ENCODE measurements at places on chromosomes 12 and 14.

- no peak for DNase-seq
These were observed 35.5 kb downstream of the CPSF6 start for GRCh38 chr12:69274861-69275260.

- no peak for DNase-seq
These were observed 70.7 kb upstream of the DDX11 start for GRCh38 chr12:31002999-31003398.

DNA sequence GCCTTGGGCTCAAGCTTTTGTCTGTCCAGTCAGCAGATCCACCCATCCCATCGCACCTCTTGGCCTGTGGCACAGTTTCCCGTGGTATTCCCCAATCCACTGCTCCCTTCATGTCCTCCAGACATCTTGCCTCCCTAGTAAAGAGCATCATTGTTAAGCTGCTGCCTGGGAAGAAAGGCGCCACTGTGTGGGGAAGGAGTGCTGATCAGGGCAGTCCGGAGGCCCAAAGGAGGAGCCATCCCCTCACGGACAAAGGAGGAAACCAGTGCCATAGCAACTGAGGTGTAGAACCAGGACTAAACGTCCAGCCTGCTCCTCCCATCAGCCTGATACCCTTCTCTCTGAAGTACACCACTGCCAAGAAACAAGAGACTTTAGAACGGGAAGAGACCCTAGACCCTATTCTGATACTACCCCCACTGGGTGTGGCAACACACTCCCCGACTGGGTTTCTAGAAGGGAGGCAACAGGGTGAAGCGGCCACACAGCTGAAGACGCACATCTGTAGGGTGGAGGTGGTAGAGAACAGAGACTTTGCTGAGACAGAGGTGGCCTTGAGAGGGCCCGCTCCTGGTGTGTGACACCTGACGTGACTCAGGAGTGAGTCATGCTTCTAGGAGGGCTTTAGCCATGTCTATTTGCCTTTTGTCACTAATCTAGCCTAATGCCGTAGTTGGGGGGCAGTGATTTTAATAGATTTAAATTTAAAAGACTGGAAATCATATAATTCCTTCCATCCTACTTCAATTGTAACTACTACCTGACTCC, 185.0 kb downstream of the DPF3 start:
- no peak for DNase-seq

GRCh38 chr14:98564006-98564405, 708.0 kb downstream of the BCL11B start:
- DNase-seq, result no peak

DNA sequence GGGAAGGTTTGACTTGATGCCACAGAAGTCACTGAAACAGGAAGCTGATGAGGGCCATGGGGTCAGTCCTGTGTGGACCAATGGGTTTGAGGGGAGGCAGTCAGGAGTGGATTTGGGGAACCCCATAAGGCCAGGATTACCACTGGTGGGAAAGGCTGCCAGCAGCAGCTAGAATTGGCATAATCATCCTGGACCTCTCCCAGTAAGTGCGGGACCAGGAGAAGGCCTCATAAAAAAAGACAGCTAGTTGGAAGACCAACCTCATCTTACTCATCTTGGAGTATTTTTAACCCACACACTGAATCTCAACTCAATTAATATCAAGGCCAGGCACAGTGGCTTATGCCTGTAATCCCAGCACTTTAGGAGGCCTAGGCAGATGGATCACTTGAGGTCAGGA, 22.7 kb downstream of the TBX3 start:
- no peak for DNase-seq

- DNase-seq, result no peak
These were observed 108.2 kb downstream of the SCN8A start for GRCh38 chr12:51699219-51699618.

GRCh38 chr12:88472248-88472647, 108.0 kb downstream of the KITLG start:
- DNase-seq, result no peak

DNA sequence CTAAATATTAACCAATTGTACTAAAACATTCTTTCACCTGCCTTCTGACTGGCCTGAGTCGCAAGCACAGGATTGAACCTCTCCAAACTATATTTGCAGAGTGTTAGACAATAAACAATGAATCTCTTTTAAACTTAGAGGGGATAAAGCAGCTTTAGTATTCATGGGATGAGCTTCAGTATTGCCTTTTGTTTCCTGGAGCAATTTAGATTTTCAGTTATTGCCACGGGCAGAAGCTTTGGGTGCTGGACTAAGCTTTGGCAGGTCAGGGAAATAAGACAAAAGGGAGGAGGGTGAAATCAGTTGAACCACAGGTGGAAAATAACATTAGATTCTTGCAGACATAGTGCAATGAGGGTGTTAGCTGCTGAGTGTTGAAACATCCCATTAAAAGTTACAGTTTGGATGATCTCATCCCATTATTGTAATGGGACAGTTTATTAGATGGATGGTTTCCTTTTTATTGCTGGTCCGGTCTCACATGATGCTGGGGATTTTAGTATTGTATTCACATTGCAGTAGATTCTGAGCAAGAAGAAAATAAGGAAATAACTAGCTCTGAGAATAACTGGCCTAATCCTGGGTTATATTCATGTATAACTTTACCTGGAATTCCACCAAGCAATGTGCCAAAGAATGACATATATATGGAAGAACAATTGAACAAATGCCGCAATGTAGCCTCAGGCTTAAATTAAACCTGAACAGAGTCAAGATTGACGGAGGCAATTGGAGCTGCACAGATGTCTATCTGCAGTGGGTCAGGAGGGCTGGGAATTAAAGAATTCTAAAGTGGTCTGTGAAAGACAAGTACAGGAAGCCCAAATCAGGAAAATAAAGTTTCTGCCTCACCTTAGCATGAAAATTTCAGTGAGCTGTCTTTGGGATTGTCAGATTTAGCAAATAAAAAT, 1092.8 kb upstream of the SEL1L start:
- no peak for DNase-seq

GRCh38 chr12:62724947-62725451, 210.0 kb downstream of the PPM1H start:
- DNase-seq, result no peak

DNA sequence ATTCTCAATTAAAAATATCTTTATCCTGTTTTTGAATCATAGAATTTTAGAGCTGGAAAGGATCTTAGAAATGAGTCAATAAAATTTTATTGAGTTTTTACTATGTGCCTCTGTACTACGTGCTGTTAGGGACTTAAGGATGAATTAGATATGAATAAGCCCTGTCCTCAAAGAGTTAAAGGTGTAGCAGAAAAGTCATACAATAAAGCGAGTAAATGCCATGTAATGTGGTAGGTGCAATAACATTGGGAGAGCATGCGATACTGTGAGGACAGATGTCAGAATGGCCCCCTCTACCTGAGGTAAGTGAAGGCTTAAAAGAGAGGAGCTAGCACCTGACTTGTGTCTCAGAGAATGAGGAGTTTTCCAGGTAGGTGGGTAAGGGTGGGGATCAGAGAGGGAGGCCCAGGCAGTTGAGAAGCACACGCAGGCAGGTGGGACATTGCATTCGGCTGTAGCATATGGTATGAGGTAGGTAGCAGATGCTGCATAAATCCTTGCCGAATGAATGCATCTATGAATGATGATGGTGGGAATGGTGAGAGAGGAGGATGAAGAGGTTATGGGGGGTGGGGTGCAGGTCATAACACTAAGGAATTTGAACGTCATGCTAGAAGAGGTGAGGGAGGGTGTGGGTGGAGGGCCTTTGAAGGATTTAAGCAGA, 35.4 kb upstream of the ATP23 start:
- no peak for DNase-seq

DNA sequence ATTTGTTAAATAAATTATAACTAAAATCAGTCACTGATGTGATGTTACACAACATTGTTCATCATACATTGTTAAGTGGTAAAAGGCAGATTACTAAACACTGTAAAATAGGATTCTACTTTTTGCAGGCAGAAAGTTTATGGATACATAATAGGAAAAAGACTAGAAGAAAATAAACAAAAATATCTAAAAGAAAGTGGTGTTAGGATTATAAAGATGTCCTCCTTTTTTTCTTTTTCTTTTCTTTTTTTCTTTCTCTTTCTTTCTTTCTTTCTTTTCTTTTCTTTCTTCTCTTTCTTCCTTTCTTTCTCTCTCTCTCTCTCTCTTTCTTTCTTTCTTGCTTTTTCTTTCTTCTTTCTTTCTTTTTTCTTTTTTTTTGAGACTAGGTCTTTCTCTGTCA, 39.6 kb upstream of the HELB start:
- no peak for DNase-seq

DNA sequence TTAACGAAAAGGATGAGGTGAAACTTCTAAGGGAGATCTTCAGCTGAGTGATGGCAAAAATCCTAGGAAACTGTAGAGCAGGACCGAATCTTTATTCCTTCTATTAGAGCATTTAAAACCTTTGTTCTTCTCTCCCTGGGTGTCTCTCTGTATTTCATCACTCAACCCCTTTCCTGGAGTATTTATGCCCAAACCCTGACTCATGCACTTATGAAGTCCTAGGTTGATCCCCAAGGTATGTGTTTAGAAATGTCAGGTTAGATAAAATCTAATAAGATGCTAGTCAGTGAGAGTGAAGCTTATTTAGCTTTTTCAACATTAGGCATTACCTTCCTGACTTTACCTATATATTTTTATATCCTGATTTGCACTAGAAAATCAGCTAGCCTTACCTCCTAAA, 239.8 kb upstream of the NPAS3 start:
- no peak for DNase-seq

- no peak for DNase-seq
These were observed 141.8 kb upstream of the RASSF8 start for GRCh38 chr12:25816637-25817036.

DNA sequence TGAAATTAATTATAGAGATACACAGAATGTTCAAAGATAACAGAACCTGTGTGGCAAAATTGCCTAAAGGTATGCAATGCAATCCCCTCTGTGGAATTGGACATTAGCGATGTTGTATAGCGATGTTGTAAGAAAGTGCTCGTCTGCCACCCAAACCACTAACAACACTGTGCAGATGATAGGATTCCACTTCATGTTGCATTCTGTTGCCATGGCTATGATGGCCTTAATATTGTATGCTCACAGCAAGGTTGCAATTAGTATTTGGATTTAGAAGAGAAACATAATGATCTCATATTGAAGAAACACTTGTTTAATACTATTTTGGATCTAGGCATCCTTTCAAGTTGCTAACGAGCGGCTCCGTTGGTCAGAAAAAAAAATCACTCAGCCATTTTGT, 260.3 kb downstream of the BCAT1 start:
- no peak for DNase-seq

- DNase-seq, result peak; percentile 61
These were observed 43.4 kb downstream of the RNF34 start for GRCh38 chr12:121443193-121443870.

DNA sequence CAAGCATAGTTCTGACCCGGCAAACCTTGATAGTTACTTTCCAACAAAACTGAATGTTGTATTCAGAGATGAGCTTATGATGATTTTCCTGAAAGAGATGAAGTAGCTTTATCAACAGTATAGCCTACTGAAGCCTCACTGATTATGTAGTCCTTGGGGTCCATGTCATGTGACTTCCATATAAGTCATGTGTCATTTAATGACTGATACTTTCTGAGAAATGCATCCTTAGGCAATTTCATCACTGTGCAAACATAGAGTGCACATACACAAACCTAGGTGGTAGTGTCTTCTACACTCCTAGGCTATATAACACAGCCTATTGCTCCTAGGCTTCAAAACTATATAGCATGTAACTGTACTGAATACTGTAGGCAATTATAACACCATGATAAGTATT, 28.5 kb upstream of the TUBA1C start:
- no peak for DNase-seq

- DNase-seq, result no peak
These were observed 3.6 kb downstream of the TNS2 start for GRCh38 chr12:53053218-53054111.

- DNase-seq, result no peak
These were observed 68.4 kb downstream of the SYT1 start for GRCh38 chr12:78933014-78933413.

DNA sequence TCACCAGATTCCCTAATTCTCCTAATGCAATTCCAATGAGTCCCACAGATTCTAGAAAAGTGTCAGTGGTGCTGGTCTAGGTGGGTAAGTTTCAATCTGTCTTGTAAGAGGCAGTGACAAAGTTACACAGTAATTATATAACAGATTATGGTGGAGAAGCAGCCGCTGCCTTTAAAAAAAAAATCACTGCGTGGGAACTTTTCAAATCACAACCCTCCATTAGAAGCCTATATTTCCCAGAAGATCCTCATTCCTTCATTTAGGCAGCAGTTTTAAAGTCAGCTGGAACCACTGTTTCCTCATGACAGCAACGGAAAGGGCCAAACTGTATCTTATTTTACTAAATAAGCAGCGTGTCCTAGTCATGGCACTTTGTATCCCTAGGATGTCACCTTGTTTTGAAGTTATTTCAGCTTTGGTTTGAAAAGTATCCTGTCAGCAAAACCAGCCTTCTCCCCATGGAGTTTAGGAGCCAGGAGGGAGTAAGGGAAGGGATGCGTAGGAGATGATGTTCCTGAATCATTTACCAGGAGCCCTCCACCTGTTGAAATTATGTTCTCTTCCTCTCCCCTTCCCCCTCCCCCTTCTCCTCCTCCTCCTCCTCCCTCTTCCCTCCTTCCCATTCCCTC, 27.7 kb upstream of the DUSP6 start:
- DNase-seq, result no peak

All from muscle of arm (tissue), 14 donors.